ENCODE measurements at places on chromosomes 1 and 21. TPM values are rescaled to one million over a fixed set of nuclear protein-coding genes. Genes with fewer than 3 reads are reported as not detected.

Gene C1orf105
- total RNA-seq = not detected

Gene SPRR4
- total RNA-seq = not detected

Gene PTGER3
- total RNA-seq = not detected

Gene FCRLB
- not detected for total RNA-seq

Gene TPTE
- total RNA-seq = not detected

Gene SLAMF1
- total RNA-seq = 39.4 TPM

Gene NDUFS2
- total RNA-seq = 55.7 TPM

Gene ALX3
- total RNA-seq = not detected

Gene APCS
- total RNA-seq = not detected
